AG20443 (cell line): ENCODE measurements at places on chromosomes 7 and 10.

- no peak for DNase-seq
Measured at GRCh38 chr10:129768437-129769355, 195.4 kb downstream of the EBF3 start.

DNA sequence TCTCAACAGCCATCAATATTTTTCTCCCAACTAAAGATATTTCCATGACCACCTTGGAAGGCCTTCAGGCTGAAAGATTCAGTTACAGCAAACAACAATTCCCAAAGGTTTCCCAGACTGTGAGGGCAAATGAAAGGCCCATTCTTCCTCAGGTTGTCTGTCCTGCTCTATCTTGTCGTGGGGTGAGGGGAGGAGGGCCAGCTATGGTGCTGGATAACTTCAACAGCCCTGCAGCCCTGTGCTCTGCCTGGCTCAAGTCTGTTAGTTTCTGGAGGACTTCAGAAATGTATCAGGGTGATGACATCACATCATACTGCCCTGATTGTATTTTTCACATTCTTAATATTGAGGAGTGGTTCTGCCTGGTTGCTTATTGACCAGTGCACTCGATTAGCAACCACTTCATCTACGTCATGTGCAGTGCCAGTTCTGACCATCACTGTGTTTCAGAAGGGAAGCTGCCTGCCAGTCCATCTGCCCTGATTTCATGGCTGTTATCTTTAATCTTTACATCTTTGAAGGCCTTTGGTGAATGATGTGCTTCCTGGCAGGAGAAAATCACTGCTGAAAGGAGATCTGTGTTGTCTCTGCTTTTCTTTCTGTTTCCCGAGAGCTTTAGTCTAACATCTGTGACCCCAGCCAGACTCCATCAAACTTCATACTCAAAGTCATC is 135.5 kb downstream of the NRF1 start:
- DNase-seq = no peak

DNA sequence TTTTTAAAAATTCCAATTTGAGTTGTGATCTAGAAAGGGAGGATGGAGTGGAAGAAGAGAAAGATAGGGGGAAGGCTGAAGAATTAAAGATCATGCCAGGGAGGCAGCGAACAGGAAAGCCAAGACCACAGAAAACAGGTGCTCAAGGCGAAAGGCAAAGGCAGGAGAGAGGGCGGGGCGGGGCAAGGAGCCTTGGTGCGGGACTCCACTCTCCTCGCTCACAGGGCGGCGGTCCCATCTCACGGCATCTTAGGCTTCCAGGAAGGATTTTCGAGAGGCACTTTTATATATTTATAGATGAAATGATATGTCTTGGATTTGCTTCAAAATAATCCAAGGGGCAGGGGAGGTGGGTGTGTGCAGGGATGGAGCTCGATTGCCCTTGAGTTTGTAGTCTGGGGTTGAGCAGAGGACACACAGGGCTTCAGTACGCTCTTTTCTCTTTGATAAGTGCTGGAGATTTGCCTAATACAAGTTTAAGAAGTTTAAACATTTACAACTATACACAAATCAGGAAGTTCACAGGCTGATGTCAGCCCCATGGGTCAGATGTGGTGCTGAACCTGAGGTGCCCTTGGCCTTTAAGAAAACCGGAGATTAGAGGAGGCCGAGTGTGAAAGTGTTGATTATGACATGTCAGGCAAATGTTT is 161.1 kb downstream of the PRKAG2 start:
- no peak for DNase-seq

- no peak for DNase-seq
Measured at GRCh38 chr7:92020636-92021035, 80.0 kb downstream of the AKAP9 start.

- peak; percentile 25 for DNase-seq
Measured at GRCh38 chr7:42745357-42746059, 166.4 kb downstream of the C7orf25 start.

DNA sequence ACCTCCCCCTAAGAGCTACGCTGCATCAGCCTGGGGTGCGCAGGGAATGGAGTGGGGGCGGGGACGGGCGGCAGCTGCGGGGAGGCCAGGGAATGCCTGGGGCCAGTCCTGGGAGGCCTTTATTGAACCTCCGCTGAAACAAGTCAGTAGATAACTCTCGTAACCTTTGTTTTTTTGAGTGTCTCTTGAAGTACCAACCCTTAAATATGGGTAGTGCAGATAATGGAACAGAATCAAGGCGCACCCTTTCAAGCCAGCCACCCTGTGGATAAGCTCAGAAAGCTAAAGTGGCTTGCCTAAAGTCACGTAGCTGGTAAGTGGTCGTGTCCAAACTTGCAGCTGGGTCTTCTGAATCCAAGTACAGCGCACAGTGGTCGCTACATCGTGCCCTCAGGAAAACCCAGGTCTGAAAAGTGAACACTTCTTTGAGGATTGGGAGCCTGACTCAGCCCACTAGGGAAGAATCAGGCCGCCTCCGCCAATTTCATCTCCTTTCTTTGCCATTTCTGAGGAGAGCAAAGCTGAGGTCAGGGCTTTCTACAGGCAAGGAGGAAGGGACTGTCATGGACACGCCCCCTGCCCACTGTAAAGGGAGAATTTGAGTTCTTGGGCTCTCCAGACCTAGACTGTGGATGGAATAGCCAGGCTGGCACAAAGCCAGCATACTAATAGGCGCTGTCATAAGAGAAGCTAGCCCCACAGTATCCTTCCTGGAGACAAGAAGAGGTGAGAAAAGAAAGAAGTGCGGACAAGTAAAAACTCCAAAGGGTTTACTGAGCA is 3.2 kb upstream of the EGR2 start:
- DNase-seq = no peak

DNA sequence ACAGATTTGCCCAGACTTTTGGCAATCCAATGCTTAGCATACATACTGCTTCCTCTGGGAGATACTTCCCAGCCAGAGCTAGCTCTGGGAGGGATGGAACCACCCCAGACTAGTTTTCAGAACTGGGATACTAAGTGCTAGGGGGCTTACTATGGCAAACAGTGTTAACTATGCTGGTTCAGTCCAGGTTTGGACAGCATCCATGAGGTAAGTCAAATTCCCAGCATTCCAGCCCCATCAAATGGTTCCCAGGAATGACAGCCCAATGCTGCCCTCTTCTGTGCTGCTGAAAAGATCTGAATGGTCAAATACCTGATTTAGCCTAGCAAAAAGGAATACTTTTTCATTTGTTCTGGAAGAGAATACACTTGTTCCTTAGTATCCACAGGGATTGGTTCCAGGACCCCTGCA is 141.7 kb upstream of the CCDC6 start:
- DNase-seq = peak; percentile 17

GRCh38 chr7:156897673-156898072 is 4.7 kb upstream of the LMBR1 start:
- peak; percentile 34 for DNase-seq

DNA sequence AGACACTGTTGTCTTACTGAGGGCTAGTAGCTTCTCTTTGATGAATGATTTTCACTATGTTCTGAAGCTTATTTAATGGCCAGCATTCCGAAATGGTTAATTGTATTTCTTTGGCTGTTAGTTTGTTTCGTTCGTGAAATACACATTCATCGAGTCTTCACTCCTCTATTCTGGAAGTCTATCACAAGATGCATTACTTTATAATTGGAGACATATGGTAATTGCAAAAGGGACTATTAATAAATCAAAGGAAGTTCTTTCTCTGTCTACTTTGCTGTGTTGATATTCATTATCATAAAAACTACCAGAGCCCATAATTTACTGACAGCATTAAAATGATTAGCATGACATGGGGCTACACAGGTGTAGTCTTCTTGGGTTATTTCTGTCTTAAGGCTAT is 133.8 kb upstream of the IGFBP3 start:
- DNase-seq = no peak

DNA sequence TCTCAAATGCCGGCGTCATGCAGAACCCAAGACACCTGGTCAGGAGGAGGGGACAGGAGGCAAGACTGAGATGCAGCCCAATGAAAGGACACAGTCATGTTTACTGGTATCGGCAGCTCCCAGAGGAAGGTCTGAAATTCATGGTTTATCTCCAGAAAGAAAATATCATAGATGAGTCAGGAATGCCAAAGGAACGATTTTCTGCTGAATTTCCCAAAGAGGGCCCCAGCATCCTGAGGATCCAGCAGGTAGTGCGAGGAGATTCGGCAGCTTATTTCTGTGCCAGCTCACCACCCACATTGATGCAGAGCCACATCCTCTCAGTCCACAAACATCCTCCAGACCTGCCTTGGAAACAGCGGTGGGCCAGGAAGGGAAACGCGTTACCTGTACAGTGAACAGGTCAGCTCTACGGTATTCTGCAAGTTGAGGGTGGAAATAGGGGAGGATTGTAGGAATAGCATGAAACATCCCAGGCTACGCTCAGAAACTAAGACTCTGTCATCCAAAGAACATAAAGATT is 133.1 kb upstream of the PRSS1 start:
- no peak for DNase-seq

- DNase-seq = peak; percentile 7
Measured at GRCh38 chr7:94618126-94618525, 37.8 kb downstream of the SGCE start.

GRCh38 chr10:5466451-5467206 is 32.7 kb downstream of the CALML5 start:
- peak; percentile 41 for DNase-seq

DNA sequence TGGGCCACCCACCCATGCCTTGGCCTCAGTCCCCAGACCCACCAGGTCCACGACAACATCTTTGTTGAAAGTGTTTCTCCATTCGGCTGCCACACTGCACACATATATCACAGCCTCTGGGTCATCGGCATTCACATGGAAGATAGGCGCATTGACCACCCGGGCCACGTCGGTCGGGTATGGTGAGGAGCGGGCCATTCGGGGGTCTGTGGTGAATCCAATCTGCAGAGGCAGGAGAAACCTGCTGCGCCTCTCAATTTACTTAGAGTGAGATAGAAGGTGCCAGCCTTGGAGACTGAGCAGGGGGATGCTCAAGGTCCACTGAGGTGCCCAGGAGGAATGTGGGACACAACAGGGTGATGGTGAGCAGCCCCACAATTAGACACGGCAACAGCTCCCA is 16.4 kb downstream of the OGDHL start:
- peak; percentile 4 for DNase-seq

DNA sequence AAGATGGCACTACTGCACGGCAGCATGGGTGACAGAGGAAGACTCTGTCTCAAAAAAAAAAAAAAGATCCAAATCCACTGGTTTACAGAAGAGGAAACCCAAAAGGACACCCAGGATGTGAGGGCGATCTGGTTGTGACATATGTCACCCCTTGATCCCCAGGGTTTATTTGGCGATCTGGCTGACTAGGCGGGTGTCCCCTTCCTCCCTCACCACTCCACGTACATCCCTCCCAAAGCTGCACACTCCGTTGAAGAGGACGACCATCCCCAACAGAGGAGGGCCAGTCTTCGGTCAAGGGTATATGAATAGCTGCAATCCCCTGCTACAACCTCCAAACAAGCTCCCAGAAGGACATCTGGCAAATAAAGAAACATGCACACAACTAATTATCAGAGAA is 111.6 kb downstream of the HTR5A start:
- DNase-seq = no peak

GRCh38 chr7:153090764-153091163 is 331.2 kb downstream of the ACTR3B start:
- DNase-seq = no peak

GRCh38 chr10:30959836-30960210 is 71.8 kb downstream of the ZNF438 start:
- DNase-seq = no peak

DNA sequence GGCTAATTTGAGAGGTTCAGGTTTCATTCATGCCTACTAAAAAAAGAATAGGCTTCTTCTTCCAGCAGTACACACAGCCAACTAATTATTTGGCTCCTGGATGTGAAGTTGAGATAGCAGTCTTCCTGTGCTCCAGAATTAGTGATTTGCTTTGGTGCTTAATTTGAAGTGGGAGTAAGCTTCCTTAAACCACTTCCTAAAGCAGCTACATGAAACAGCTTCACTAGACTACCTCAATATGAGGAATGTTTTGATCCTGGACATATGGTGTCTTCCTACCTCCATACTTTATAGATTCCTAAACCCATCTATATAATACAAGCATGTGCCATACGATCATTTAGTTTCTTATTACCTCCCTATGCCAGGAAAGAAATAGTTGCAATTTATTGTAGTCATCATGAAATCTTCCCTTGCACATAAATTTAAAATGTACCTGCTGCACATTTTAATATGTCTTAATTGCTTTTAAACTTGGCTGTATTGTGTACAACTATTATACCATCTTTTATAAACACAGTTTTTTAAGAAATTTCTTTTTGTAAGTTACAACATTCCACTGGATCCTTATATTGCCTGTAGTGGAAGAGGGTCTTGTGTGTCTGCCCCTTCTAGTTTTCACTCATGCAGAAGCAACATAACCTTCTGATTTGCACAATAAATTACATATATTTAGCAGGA is 8.6 kb downstream of the VIM start:
- no peak for DNase-seq

GRCh38 chr7:11702938-11703337 is 129.1 kb downstream of the THSD7A start:
- no peak for DNase-seq

- DNase-seq = no peak
Measured at GRCh38 chr7:88191911-88192310, 27.9 kb downstream of the SRI start.

DNA sequence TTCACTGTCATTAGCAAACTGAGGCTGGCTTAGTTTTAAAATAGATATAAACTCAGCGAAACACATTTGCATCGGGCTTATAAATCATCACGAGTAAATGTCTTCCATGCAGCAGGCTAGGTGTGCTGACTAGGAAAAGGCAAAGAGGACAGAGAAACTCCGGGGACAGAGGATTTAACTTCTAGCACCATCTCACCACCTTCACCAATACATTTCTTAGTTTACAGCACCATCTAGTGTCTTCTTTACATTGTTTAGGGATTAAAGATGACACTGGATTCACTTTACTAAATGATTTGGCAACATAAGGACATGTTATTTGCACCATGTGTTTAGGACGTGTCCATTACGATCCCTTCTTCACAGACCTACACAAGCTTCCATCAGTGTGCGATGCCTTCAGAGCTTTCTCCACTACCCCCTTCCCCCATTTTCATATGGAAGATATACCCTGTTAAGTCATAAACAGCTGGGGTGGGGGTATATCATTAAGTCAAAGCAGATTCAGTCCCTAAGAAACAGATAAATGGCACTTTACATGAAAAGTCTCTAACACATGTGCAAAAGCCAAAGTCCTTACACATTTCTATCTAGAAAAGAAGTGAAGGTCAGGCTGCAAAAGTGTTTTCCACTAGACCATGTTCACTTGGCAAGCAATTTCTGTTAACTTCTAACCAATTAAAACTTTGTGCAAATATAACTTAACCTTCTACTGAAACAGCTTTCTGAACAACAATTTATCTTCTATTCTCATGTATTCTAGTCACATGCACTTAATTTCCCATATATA is 103.3 kb downstream of the GRB10 start:
- DNase-seq = peak; percentile 47
